ENCODE measurements at places on chromosomes 5 and 9. TPM values are rescaled to one million over a fixed set of nuclear protein-coding genes. Genes with fewer than 3 reads are reported as not detected.

GRCh38 chr9:114725930-114726329 lies 43.9 kb upstream of the TEX48 start:
- DNase-seq, result no peak

- DNase-seq, result no peak
Observed at GRCh38 chr9:109689701-109690100, 90.3 kb upstream of the PALM2AKAP2 start.

Gene CCDC183
- total RNA-seq, result 0.38 TPM

DNA sequence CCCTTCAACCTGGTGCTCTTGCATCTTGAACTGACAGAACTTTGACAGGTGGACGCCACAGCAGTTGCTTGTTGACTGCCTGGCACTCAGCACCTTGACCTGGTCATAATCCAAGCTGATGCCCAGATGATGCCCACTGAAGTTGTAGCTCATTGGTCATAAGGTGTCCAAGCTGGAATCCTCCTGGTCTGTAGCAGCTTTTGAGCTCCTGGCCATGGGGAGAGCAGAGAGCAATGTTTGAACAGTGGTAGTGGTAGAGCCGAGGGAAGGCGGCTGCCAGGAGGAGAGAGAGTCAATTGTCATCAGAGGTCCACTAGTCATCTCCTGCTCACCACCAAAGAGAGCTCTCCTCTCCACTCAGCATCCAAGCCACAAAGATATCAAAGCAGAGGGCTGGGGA lies 23.3 kb downstream of the CSF2 start:
- no peak for DNase-seq

- peak; percentile 5 for DNase-seq
Observed at GRCh38 chr5:74433255-74433895, 207.2 kb downstream of the ENC1 start.

DNA sequence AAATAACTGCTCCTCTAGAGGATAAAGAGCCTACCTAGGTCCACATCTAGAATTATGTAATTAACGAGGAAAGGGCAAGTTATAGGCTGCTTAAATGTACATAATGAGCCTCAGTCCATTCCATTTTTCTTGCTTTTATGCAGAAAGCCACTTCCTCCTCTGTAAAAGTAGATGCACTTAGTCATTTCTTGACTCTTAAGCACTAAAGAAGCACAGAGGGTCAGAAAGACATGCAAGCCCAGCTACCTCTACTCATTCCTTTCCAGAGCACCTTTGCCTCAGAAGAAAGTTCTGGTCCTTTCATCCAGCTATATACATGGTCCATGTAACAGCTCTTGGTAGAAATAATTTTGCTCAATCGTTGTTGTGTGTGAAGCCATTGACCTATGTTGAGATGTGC lies 308.0 kb upstream of the NREP start:
- DNase-seq, result no peak

DNA sequence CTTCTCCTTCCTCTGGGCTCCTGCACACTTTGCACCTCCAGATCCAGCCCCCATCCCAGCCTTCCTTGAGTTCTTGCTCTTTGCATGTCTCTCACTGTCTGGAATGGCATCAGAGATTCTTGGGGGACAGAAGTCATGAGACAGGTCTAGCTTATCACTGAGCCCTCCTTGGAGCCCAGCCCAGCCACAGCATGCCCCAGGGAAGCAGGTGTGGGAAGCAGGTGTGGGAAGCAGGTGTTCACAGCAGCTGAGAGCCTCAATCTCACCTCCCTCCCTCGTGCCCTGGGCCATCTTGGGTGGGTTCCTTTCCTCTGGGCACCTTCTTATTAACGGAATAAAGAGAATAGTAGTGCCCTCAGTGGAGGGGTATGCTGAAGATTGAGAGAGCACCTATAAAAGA lies 27.2 kb downstream of the SLC6A7 start:
- no peak for DNase-seq

DNA sequence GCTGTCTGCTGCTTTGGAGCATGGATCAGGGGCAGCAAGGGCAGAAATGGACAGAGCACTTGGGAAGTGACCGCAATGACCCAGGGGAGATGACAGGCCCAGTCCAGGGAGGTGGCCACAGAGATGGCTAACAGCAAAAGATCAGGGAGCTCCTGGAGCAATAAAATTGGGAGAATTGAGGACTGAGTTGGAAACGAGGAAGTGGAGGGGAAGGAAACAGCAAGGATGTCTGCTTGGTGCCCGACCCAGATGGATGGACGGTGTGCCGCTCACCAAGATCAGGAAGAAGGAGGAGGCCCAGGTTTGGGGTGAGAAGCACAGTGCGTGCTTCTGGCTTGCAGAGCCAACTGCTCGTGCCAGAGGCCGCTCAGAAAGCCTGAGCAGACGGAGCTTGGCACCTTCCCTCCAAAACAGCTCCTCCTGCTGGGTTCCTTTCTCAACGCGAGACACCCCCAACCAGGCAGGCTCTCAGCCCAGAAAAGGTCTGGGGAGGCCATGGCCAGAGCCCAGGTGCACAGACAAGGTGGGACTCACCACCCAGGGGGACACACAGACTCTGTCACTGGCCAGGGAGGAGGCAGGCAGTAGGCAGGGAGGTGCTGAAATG lies 1.7 kb upstream of the SLC34A1 start:
- DNase-seq, result peak; percentile 71

DNA sequence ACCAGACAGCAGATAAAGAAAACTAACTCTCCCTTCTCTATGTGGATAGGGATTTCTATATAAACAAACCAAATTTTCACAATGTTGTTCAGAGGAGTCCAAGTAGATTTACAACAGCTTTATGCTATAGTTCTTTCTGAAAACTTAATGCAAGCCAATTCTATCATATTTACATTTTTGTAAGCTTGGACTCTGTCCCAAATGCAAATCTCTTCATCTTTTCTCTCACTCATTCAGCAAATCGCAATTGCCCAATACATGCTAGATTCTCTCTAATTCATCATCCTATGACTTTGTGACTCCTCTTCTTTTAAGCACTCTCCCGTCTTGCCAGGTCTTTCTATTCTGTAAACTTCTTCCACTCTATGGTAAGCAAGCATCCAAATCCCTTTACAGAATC lies 39.1 kb upstream of the UGT3A2 start:
- no peak for DNase-seq

DNA sequence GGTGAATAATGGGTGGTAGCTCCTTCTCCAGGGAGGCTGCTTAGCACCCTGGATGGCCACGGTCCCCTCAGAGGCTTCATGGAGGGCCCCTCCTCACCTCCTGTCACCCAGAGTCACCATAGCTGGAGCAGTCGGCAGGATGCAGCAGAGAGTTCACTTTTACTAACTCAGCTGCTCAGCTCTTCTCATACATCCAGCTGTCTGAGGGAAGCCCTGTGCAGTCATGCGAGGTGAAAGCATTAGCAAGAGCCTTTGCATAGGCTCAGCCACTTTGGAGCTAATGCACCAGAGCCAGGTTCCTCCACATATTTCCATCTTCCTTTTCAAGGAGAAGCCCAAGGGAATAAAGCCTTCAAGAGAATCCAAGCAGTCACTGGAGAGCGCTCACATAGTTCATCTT lies 499.2 kb downstream of the BNC2 start:
- no peak for DNase-seq

Gene GABRA1
- not detected for total RNA-seq

Gene PRDM9
- total RNA-seq, result not detected

Gene MSMP
- total RNA-seq, result not detected

GRCh38 chr5:569868-570361 lies 42.2 kb upstream of the CEP72 start:
- no peak for DNase-seq

DNA sequence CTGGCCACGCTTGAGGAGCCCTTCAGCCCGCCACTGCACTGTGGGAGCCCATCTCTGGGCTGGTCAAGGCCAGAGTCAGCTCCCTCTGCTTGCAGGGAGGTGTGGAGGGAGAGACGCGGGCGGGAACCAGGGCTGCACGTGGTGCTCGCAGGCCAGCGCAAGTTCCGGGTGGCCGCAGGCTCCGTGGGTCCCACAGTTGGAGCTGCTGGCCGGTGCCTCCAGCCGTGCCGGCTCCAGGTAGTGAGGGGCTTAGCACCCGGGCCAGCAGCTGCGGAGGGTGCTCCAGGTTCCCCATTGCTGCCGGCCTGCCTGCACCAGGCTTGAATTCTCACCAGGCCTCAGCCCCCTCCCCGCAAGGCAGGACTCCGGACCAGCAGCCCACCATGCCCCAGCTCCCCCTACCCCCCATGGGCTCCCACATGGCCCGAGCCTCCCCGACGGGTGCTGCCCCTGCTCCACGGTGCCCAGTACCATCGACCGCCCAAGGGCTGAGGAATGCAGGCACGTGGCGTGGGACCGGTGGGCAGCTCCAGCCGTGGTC lies 192.8 kb upstream of the IZUMO3 start:
- no peak for DNase-seq
